Stimulated activated CD8-positive, alpha-beta memory T cell treated with anti-CD3 and anti-CD28 coated beads, Interleukin-7, amount 100 ng/mL, for 4 hours (primary cell): ENCODE measurements at places on chromosomes 7 and 10.

DNA sequence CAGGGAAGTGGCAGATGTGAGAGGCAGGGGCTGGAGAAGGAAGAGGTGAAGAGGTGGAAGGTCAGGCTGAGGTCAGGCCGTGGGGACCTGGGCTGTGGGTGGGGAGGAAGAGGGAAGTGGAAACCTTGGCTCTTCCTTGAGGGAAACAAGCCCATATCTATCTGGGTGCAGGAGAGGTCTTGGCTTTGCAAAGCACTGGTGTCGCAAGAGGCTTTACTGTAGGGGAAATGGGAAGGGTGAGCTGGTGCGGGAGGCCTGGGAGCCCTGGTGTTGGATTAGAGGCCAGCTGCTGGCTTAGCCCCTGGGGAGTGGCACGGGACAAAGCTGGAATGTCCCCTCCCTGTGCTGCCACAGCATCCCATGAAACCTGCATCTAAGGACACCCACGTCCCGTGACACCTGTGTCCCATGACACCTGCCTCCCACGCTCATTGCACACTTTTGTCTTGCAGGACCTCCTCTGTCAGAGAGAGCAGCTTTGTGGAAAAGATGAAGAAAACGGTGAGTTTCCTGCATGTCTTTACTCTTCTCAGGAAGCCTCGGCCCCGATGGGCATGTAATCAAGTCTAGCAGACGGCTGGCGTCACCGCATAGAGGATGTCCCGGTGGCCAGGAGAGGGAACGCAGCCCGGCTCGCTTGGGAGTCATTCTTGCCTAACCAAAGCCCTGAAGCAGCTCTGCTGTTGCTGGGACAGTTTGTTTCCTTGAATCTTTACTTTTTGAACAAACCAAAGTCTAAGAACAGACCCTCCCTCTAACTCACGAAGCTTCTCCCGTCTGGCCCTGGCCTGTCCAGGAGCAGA, 22.2 kb downstream of the TMEM120A start:
- no peak for DNase-seq

DNA sequence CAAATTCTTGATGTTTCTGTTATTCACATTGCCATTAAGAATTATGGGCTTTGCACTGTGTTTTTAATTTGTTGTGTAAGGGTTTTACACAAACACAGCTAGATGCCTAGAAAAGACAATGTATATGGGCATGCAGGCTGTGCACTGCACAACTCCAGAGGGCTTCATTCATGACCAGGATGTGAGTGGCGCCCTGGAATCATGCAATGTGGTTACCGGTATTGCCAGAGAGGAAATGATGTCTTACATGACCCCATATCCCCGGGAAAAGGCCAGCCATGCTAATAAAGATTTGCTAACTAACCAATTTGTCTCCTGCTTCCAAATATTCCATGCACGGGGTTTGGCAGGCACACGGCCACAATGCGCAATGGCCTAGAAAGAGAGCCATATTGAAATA, 16.9 kb downstream of the KCNMA1 start:
- DNase-seq: no peak

DNA sequence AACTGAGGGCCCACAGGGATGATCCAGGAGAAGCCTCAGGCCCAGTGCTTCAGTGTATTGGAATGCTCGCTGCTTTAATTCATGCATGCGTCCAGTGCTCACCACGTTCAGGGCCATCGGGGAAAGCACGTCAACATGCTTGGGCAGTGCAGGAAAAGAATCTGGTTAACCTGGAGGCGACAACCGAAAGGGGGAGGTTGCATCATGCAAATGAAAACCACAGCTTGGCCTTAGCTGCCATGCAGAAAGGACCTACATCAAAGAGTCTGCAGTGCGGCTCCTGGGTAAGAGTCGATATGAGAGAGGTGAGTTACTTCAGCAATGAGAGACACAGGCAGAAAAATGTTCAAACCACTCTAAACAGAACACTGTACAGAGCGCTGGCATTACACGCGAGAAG, 440.1 kb downstream of the KCNMA1 start:
- no peak for DNase-seq

GRCh38 chr10:126734015-126734414, 63.5 kb upstream of the C10orf90 start:
- no peak for DNase-seq

- DNase-seq: no peak
These were observed 462.3 kb upstream of the PCDH15 start for GRCh38 chr10:55263327-55263726.

DNA sequence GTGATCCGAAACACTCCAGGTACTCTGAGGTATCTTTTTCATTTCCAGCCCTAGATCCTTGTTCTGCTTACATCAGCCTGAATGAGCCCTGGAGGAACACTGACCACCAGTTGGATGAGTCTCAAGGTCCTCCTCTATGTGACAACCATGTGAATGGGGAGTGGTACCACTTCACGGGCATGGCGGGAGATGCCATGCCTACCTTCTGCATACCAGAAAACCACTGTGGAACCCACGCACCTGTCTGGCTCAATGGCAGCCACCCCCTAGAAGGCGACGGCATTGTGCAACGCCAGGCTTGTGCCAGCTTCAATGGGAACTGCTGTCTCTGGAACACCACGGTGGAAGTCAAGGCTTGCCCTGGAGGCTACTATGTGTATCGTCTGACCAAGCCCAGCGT, 5.1 kb downstream of the OIT3 start:
- DNase-seq: no peak

DNA sequence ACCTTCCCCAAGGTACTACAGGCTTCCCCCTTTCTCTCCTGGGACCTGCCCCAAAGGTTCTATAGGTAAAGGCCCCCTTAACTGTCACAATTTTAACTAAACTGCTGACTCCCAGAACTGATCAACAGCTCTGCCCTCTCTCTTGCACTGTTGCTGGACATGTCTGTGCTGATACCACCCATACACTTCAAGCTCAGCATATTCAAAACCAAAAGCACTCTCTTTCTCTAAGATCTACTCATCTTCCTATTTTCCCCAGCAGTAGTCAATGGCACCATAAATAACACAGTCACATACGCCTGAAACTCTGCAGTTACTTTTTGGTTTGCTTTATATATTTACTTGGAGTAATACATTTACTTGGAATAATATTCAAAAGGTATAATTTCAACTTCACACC, 12.3 kb downstream of the OSBPL3 start:
- no peak for DNase-seq

DNA sequence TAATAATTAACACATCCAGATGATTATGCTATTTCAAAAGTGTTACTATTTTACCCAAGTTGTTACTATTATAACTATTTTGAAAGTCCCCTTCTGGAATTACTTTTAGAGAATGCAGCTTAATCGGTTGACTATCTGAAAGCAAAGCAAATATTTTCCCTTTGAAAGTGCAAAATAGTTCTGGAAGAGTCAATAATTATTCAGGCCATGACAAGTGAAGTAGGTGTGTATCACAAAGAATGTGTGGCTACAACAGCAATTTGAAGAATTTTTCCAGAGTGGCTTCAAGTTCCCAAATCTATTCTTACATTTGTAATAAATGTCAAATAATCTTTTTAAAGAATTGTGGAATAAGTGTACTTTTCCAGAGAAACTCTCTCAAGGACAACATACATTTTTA, 42.8 kb downstream of the RNLS start:
- DNase-seq: no peak

DNA sequence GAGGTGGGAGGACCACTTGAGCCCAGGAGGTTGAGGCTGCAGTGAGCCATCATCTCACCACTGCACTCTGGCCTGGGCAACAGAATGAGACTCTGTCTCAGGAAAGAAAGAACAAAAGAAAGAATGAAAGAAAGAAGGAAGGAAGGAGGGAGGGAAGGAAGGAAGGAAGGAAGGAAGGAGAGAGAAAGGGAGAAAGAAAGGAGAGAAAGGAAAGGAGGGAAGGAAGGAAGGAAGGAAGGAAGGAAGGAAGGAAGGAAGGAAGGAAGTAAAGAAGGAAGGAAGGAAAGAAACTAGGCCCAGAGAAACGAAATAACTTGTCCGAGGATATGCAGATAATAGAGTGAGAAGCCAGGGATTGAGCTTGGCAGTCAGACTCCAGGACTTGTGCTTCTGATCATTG, 102.1 kb downstream of the SKIDA1 start:
- no peak for DNase-seq

GRCh38 chr7:36617408-36617807, 106.9 kb downstream of the AOAH start:
- DNase-seq: no peak

GRCh38 chr10:17805921-17806577, 3.1 kb upstream of the MRC1 start:
- no peak for DNase-seq

GRCh38 chr7:150586785-150587152, 19.6 kb downstream of the GIMAP4 start:
- DNase-seq: no peak

- no peak for DNase-seq
These were observed 210.5 kb downstream of the ARHGAP21 start for GRCh38 chr10:24513155-24513554.

- DNase-seq: no peak
These were observed 302.8 kb downstream of the ADRA2A start for GRCh38 chr10:111379534-111380187.

- DNase-seq: no peak
These were observed 96.5 kb upstream of the PIP4K2A start for GRCh38 chr10:22810643-22811465.

- no peak for DNase-seq
These were observed 8.4 kb downstream of the BAMBI start for GRCh38 chr10:28685717-28686116.
